ENCODE measurements at places on chromosomes 6 and 20.

DNA sequence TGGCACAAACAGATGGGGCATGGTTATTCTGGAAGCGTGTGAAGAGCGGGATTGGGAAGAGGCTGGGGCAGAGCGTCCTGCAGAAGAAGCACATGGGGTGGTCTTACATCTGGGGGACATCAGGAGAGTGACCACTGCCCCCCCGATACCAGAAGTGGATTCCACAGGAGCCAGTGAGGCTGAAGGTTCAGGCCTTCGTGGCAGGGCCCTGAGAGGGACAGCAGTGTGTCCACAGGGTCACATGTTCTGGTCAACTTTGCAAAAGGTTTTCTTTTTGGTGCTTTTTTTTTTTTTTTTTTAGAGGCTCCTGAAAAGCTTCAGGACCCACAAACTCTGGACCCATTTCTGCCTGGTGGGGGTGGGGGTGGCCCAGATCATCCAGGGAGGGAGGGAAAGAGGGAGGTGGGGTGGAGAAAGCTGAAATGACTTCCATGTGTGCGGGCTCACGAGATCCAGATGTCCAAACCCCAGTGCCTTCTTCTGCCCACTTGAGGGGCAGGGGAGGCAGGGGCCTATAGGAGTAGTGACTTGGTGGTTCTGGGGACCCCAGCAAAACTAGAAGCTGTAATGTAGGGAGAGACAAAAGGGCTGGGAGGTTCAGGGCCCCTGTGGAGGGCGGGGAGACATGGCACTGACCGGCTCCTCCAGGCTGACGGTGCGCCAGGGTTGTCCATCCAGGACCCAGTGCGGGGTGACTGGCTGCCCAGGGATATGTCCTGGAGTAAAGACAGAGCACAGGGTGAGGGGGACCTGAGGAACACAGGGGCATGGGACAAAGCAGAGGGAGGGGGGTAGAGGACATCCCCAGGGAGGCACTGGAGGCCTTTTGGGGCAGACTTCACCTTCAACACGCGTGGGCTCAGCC is 2.7 kb downstream of the ADAM33 start:
- DNase-seq, result no peak

- no peak for DNase-seq
Observed at GRCh38 chr20:3613821-3614440, 49.3 kb downstream of the GFRA4 start.

GRCh38 chr20:19074828-19075516 is 137.5 kb upstream of the SLC24A3 start:
- DNase-seq, result no peak

GRCh38 chr6:49632727-49633126 is 3.9 kb downstream of the RHAG start:
- no peak for DNase-seq

- DNase-seq, result no peak
Observed at GRCh38 chr6:12163149-12163548, 127.0 kb upstream of the EDN1 start.

DNA sequence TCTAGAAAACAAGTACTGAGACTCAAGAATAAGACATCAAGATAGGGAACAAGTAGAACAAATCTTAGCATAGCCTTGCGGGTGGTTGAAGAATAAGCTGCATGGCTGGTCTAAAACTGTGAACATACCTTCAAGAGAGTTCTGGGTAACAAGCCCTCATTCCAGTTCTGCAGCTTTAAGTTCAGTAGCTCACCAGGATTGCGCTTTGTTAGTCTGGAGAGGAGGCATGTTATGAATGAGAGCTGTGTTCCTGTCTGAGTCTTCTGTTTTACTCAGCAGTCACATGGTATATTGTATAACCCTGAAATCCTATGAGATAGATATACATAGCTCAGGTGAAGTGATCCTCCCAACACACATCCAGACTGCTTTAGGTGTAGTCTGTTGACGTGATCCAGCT is 406.6 kb upstream of the IRAK1BP1 start:
- no peak for DNase-seq

GRCh38 chr6:142854589-142855488 is 90.1 kb downstream of the HIVEP2 start:
- DNase-seq, result no peak

DNA sequence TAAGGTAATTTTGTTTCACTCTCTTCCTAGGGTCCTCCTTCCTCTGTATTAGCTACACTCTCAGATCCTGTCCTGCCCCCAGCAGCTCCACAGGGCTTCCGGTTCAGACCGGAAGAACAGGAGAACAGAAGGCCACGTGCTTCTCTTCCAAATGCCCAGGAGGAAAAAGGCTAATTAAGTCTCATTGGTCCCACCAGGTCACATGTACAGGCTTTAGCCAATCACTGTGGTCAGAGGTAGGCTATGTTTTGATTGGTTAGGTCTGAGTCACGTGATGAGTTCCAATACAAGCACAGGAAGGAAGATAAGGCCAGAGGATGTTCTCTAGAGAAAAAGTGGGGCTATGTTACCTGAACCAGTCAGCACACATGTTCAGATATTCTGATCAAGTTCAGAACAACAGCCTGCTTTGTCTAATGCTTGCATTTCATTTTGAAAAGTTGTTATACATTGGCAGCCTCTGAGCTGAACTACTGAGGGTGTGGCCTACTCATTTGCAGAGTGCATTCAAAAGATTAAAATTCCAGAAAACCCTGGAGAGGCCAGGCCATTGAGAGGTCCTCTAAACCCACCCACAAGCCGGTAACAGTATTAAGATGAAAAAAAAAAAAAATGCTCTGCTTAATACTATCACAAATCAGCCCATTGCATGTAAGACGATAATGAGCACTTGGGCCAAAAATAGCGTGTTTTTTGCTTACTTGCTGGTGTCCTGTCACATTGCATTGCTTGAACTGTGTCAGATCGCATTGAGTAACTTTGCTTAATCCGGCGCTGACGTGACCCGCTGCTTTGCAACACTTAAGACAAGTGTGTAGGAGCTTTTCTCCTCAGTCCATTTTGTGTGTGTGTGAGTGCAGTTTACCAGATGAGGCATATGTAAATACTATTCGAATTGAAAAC is 170.3 kb downstream of the TSHZ2 start:
- DNase-seq, result no peak

DNA sequence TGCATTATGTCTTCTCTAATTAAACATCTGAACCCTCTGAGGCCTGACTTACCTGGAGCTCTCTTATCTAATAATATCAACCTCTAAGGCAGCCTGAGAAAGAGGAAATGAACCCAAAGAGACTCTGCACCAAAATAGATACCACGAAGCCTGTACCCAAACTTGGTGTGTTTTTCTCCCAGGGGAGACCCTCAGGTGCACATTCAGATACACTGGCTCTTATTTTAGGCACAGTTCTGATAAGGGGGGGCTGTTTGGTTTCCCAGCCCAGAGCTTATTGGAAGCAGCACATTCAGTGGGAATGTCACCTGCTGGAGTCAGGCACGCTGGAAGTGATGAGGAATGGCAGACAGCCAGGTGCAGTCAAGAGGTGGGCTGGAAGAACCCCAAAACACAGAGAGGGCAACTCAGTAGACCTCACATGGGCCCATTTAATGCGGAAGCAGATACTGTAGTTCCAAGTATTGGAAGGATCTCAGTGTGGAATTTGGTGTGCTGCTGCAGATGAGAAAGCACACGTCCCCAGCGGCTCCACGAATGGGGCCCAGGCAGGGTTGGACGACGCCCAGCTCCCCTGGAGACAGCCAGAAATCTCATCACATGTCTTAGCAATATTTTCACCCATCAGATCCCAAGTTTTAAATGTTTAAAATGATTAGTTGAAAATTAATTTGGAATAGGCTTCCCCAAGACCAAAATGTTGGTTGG is 9.7 kb upstream of the CCR6 start:
- no peak for DNase-seq

- no peak for DNase-seq
Observed at GRCh38 chr20:50837532-50838321, 42.9 kb downstream of the BCAS4 start.

GRCh38 chr6:134676307-134677281 is 273.3 kb downstream of the ALDH8A1 start:
- peak; percentile 50 for DNase-seq

DNA sequence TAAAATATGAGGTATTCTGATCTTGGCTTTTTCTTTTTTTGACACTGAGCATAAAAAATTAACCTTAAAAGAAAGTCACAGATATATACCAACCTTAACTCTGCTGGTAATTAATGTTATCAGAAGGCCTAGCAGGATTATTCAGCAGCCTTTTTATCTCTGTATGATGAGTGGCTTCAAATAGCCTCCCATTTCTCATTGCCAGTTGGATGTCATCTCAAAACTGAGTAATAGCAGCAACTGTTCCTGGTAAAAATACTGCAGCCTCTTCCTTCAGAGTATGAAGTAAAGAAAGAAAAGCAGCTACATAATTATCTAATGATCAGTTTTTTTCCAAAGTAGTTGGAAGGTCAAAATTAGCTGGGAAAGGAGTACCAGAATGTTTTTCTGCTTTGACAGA is 24.9 kb upstream of the HDGFL1 start:
- no peak for DNase-seq

DNA sequence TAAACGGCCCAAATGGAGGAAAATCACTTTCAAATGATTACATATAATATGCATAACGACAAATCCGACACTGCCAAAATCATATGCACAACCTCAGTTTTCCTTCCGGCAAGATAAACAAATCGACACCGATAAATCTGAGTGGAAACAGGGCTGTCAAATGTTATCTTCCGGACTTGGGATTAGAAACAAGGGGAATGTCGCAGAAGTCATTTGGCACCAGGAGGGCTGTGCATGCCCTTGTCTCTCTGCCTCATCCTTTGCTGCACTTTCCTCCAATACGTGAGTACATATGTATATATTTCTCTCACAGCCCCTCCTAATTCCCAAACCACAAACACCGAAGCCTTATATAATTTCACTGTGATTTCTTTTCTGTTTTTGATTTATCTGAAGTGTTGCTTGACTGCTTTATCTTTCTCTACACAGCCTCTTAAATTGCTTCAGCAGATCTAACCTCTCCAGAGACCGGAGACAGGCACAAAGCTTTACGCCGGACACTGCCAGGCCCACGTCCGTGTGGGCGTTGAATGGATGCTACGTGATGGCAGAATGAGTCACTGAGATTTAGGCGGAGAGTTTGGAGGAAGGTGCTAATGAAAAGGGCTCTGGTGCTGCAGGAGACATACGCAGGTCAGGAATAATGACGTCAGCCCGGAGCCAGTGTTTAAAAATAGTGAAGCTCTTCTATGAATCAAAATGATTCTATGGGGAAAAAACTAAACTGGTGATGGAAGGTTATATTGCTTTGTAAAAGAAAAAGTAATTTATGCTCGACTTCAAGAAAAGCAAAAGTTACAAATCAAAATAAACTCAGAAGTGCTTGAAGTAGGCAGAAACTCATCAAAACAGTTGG is 21.0 kb upstream of the PRELID3B start:
- no peak for DNase-seq

DNA sequence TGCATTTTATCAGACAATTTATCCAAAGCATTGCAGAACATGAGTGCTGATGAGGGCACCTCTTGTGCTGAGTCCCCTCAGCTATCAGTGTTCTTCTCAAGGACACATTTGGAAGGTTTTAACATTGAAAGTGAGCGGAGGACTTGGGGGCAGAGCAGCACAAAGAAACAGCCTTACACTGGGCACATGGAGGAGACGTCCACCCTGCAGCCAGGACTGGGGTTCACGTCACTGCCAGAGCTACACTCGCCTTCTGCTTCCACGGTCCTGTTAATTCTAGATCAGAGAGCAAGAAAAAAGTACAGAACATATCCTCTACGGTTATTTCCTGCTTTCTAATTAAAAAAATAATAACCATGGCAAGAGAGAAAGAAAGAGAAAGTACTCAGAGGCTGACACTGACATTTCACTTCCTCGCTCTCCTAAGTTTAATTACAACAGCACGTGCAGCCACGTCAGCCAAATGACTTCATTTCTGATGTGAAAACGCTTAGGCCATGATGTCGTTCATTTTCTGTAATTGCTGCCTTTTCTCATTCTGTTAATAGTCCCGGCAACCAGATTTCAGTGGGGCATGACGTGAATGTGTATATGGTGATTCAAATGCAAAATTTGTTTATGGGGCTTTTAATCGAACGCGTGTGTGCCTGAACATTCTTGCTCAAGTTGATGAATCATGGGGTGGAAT is 5.1 kb downstream of the PRND start:
- DNase-seq, result no peak

GRCh38 chr20:54456423-54456822 is 19.0 kb upstream of the DOK5 start:
- DNase-seq, result no peak

- DNase-seq, result no peak
Observed at GRCh38 chr6:49949062-49949461, 14.9 kb downstream of the DEFB114 start.

- no peak for DNase-seq
Observed at GRCh38 chr20:3614466-3614865, 48.7 kb downstream of the GFRA4 start.

DNA sequence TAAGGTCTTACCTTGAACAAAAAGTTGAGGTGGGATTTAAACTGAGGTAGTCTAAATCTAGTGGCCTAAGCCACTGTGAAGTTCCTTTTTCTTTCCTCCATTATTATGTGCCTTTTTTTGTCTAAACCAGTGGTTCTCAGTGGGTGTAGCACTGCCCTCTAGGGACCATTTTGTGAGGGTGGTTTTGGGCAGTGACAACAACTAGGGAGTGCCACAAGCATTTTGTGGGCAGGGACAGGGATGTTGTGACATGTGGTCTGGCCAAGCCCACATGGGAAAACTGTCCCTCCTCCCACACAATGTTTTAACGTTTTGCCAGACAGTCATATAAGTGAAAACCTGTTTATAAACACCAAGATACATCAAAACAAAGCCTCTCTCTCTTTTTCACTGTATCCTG is 899.4 kb upstream of the FLRT3 start:
- no peak for DNase-seq

GRCh38 chr6:170142559-170142958 is 148.3 kb downstream of the DLL1 start:
- DNase-seq, result no peak

- no peak for DNase-seq
Observed at GRCh38 chr6:1052262-1052661, 259.6 kb upstream of the FOXQ1 start.

GRCh38 chr6:113805173-113805790 is 51.9 kb upstream of the MARCKS start:
- no peak for DNase-seq

DNA sequence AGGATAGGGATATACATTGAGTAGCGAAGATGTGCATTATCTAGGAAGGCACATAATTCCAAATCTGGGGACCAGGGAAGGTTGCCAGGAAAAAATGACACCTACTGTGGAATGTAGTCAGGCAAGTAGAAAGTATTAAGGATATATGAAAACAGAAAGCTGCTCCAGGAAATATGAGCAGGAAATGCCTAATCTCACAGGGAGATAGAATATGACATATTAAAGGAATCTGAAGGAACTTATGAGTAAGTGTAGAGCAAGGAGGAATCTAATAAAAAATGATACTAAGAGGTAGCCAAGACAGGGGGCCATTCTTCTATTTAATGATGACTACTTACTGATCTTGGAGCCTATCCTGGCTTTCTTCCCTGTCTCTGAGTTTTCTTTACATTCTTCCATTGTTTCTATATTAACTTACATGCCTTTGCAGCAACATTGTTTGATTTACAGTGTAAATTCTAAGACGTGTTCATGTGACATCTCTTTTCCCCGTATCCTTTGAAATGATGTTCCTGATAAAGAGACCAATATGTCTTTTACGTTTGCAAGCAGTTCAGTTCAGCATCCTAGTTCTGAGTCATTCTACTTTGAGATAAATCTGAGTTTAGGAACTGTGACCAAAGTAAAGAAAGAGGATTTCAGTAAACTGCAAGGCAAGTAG is 58.6 kb downstream of the TINAG start:
- DNase-seq, result no peak

Measured in NCI-H2081 treated with DMSO at 0.1 percent for 48 hours (cell line).